ENCODE measurements at places on chromosomes 7 and 10.

- DNase-seq, result no peak
These were observed 13.2 kb upstream of the EN2 start for GRCh38 chr7:155444746-155445145.

GRCh38 chr10:110650265-110650668 is 6.1 kb downstream of the RBM20 start:
- DNase-seq, result no peak

DNA sequence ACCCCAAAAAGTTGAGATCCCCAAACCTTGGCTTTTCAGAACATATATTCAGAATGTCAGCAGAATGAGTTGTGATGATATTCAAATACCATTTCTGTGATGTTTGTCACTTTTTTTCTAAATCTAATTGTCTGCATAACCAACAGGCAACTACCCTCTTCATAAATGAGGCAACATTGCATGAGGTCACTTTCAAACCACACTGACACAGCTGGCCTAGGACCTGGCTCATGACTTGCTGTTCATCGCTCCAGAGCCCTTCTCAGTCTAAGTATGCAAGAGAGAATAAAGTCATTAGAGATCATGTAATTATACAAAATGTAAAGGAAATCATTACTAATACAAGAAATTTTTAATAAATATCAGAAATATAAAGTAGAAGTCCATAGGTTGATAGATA is 681.9 kb downstream of the GRM8 start:
- no peak for DNase-seq

DNA sequence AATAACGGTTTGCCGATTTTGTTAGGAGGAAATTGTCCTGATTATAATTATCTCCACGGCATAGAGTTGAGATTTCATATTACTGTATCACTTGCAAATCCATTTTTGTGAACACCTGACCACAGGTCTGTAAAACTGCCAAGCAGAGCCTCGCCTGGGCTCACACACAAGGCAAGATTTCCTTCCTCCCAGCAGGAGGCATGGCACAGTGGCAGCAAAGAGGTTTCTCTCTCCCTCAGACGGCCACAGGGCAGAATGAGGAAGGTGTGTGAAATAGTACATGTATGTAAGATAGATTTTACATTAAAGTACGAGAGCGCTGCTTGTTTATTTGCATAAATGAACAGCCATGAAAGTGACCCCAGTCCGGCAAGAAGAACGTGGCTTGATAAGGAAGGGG is 130.1 kb downstream of the CELF2 start:
- DNase-seq, result no peak

DNA sequence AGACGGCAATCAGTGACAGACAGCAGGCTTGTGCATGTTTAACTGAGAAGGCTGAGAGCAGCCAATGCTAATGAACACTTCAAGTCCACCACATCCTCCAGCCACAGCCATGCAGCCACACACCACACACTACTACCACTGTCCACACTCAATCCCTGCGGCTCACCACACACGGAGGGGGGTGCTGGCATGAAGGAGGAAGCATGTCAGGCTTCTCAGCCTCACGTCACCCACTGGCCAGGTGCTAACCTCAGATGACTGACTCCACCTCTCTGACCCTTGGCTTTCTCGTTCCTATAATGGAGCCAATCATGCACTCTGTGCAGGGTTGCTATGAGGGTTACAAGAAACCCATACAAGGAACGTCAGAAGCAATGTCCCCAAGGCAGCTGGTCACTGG is 165.4 kb upstream of the RNF32 start:
- DNase-seq, result no peak

DNA sequence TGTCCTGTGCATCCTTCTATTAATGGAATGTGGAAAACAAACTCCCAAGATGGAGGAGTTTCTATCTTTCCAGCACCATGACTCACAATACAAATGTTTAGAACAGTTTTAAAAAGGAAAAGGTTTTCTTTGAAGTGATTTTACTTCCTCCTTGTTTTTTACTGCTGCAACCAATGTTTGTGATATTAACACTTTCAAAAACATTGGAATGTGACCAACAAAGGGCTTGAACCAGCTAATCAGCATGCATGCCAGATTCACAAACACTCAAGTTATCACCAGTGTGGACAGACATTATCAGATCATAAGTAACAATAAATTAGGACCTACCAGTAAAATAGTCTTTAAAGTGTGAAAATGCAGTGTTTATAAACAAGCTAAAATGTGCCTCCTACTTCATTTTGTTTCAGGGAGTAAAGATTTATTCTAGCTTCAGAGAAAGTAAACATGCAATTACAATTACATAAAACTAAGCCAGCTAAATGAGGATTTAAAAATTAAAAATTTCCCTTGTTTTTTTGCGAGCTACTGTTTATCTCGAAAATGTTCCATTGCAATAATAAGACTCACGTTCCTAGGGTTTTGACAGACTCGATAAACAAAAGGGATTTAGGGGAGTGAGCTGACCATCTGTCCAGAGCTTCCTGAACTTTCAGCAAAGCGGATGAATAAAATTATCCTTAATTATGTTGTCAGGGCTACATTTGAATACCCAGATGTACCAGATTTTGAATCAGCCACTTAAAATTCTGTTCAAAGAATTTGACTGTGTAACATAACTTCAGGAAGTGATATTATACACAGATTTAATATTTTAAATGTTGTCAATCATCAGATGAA is 29.8 kb downstream of the CPVL start:
- no peak for DNase-seq

- DNase-seq, result no peak
These were observed 21.3 kb upstream of the NUB1 start for GRCh38 chr7:151320263-151320845.

GRCh38 chr7:112280267-112280666 is 73.8 kb downstream of the ZNF277 start:
- no peak for DNase-seq

GRCh38 chr7:83439026-83439425 is 209.9 kb downstream of the SEMA3E start:
- DNase-seq, result no peak

GRCh38 chr7:101518336-101518735 is 110.8 kb downstream of the MYL10 start:
- DNase-seq, result no peak

- no peak for DNase-seq
These were observed 193.1 kb downstream of the SUGCT start for GRCh38 chr7:40327873-40328272.

DNA sequence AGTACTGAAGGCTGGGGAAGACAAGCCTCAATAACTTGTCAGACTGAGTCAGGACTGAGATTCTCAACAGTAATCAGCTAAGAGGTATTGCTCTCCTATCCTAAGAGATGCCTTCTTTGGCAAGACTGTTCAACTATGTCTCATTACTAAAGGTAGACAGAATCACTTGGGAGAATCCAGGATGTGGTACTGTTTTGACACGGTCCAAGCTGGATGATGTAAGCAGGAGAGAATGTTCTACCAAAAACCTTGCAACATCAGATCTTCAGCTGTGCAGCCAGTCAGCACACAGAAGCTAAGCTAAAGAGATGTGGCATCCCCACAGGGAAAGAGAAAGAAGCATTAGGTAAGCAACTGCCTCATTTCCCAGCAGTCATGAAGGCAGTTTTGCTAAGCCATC is 391.4 kb downstream of the NRG3 start:
- DNase-seq, result no peak

GRCh38 chr7:29381206-29382094 is 182.2 kb upstream of the PRR15 start:
- DNase-seq, result no peak

Data from activated naive CD8-positive, alpha-beta T cell treated with anti-CD3 and anti-CD28 coated beads, Interleukin-2, amount 50 U/mL, for 16 hours (primary cell).